Neural crest cell (in vitro differentiated cells): ENCODE measurements at places on chromosomes 11 and 22. TPM values are rescaled to one million over a fixed set of nuclear protein-coding genes. Genes with fewer than 3 reads are reported as not detected.
A peak's percentile ranks its signal among the peaks of the same experiment; 100 is the strongest.

The MOV10L1 gene
- total RNA-seq: not detected in 2 replicates

The HOATZ gene
- total RNA-seq: not detected in 2 replicates

The SCGB1D2 gene
- total RNA-seq: not detected in 2 replicates

The CTSC gene
- 84.3 and 88.0 TPM in 2 replicates for total RNA-seq

The OR6T1 gene
- total RNA-seq: not detected in 2 replicates

The TPST2 gene
- 10.7 and 11.8 TPM in 2 replicates for total RNA-seq

The CCDC73 gene
- not detected in 2 replicates for total RNA-seq

The SMTNL1 gene
- total RNA-seq: not detected in 2 replicates

The GGTLC3 gene
- total RNA-seq: not detected in 2 replicates

The RFPL3 gene
- total RNA-seq: not detected in 2 replicates

The CEP126 gene
- 2.1 and 2.4 TPM in 2 replicates for total RNA-seq

The B4GAT1 gene
- 43.3 and 43.8 TPM in 2 replicates for total RNA-seq

The TYR gene
- not detected in 2 replicates for total RNA-seq

The ACR gene
- total RNA-seq: 0.34 TPM in 1 of 2 replicates, not detected in the other

The DRD4 gene
- total RNA-seq: 0.30 and 0.63 TPM in 2 replicates

The GTSE1 gene
- total RNA-seq: 67.6 and 69.2 TPM in 2 replicates

- no peak for DNase-seq
Observed at GRCh38 chr22:46731246-46732040, 6.6 kb downstream of the CERK start.

DNA sequence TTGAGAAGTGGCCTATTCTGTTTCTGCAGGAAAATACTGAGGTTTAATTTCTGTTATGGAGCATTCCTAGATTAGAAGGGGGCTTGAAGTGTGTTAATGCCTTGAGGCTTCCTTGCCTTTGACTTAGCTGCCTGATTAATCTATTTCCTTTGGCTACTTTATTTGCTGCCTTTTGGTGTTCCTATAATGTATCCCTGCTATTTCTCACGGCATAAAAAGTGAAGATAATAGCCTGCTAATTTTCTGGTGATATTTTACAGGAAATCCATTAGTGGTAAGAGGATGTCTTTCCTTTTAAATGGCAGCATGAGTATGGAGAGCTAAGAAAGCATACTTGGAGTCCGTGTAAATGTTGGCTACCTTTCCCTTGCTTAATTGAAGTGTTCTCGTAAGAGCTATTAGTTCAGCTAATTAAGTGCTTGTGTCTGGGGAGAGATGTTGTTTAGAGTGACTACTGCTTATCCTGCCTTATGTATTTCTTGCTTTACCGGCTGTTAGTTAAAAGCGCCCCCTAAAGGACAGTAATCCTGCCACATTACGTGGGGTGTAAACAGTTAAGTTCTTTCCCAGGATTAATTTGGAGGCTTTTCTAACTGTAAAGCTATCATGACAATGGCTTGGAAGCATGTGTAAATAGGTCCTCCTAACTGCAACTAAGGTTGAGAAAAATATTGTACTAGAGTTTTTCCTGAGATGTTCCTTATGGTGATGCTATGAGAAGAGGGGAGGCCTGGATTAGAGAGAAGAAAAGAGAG lies 45.6 kb downstream of the ZNF280B start:
- no peak for DNase-seq

- DNase-seq: no peak
Observed at GRCh38 chr11:516400-516799, 9.4 kb upstream of the RNH1 start.

- DNase-seq: no peak
Observed at GRCh38 chr22:17846326-17846992, 72.2 kb upstream of the BID start.

- no peak for DNase-seq
Observed at GRCh38 chr22:48352086-48352911, 1475.4 kb downstream of the BRD1 start.

GRCh38 chr11:123577081-123577598 lies 77.3 kb downstream of the SCN3B start:
- peak; percentile 85 for DNase-seq

- DNase-seq: no peak
Observed at GRCh38 chr11:76768088-76768908, 14.9 kb upstream of the TSKU start.

GRCh38 chr11:3865388-3866193 lies 10.1 kb downstream of the STIM1 start:
- no peak for DNase-seq

DNA sequence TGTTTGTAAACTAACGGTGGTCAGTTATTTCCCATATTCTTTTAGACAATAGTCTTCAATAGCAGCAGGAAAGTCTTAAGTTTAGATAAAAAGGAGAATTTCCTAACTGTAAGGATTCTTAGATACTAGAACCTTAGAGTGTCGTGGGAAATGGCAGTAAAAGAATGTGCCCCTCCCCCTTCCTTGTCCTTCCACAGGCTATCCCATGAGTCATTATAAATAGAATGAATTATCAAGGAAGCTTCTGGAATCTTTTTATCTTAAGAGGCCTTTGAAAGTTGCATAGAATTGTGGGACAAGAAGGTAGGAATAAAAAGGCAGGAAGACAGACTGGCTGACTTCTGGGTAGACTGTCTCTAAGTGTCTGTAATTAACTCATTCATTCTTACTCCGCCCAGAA lies 165.2 kb upstream of the TBCEL start:
- no peak for DNase-seq

GRCh38 chr11:126480015-126480409 lies 124.5 kb downstream of the ST3GAL4 start:
- DNase-seq: no peak

GRCh38 chr11:119772076-119772475 lies 43.1 kb upstream of the NECTIN1 start:
- no peak for DNase-seq

DNA sequence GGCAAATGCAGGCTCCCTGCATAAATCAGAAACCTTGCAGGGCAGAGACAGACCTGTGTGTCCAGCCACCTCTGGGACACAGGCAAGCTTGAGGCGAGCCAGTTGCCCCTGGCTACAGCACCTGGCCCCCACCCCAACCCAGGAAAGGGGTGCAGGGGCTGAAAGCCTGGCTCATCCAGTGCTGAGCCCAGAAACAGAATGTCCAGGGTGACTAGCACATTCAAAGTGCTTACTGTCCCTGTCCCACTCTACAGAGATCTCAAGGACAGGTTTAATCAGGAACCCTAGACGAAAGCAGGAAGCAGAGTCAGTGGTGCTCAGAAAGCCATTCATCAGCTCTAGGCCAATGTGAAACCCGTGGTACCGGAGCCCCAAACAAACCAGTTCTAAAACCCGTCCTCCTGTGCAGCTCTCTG lies 31.9 kb downstream of the PLEKHA7 start:
- peak; percentile 8 for DNase-seq

DNA sequence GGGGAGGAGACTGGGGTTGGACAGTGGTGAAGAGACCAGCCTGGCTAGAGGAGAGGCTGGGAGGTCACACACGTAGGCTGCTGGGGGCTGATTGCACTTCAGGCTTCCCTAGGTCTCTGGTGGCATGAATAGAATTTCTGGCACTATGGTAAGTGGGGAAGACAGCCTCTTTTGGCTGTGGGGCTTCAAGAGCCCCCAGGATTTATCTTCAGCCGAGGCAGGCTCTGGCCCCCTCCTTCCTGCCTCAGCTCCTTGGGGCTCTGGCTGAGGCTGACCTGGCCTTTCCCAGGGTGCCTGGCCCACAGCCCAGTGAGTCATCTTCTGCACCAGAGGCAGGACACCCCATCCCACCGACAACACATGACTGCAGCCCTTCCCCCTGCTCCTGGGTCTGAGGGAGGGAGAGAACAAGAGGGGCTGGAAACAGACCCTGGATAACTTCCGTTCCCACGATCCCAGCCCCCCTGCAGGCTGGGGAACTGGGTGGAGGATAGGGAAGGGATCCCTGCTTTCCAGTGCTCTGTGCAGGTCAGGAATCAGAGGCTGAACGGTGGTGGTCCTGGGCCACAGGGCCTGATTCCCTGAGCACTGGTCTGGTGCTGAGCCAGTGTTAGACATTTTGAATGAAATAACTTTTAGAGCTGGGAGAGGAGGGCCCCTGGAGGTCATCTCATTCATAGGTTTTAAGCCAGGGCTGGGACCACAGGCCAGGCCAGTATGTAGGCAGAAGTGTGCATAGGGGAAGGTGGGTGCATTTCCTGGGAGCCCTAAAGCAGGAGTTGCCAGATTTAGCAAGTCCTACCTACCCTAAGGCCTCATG lies 26.5 kb downstream of the ARHGEF17 start:
- no peak for DNase-seq

DNA sequence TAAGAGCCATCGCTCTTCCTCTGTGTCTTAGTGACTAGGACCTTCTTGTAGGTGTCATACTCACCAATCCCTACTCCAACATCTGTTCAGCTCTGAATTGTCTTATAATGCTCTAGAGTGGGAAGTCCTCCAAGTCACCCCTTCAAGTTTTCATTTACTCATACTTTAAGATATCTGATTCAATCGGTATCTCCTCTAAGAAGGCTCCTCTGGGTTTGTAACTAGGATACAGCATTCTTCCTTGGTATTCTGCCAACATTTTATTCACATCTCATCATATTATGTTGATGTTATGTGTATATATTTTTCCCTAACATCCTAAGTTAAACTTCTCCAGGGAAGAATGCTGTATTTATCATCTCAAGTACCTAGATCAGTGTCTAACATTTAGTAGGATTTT lies 662.1 kb downstream of the NTM start:
- no peak for DNase-seq

DNA sequence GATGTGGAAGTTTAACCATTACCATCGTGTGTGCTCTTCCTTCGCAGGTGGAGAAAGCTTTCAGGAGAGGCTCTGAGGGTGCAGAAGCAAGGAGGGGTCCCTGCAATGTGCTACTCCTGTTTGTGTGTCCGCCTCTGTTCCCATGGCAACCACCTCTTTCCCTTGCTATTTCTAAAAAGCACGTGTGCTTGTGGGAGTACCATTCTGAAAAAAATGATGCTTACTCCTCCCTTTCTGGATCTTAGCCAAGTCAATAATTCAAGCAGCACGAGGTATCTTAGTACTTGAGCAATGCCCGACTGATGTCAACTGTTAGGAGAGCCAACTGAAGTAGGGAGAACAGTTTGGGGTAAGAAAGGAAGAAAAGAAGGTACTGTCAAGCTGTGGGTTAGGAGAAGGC lies 628.7 kb downstream of the NTM start:
- DNase-seq: no peak

DNA sequence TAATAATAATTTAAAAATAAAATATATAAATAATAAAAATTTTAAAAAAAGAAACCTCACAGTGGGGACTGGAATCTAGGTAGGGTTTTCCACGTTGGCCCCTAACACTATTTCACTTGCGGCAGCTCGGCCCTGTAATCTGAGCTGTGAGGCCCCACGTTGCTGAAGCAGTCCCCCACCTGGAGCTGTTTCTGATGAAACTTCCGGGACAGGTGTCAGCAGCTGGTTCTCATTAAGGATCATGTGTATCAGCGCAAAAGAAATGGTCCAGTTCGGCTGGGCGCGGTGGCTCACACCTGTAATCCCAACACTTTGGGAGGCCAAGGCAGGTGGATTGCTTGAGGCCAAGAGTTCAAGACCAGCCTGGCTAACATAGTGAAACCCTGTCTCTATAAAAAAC lies 17.3 kb downstream of the RHOD start:
- DNase-seq: no peak

GRCh38 chr11:122120096-122120495 lies 4.1 kb upstream of the BLID start:
- DNase-seq: no peak

DNA sequence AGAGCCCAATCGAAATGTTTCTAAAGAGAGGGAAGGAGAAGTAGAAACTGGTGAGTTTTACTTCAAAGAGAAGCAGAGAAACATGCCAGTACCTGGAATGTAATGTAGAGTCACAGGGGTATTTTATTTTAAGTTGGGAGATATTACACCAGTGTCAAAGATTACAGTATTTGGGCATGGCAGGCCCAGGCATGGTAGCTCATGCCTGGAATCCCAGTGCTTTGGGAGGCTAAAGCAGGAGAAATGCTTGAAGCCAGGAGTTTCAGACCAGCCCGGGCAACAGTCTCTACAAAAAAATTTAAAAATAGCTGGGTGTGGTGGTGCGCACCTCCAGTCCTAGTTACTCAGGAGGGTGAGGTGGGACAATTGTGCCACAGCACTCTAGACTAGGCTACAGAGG lies 2.7 kb downstream of the SYCE3 start:
- no peak for DNase-seq

- DNase-seq: no peak
Observed at GRCh38 chr11:102705626-102706025, at the start of gene MMP27. TSS of gene MMP27 (minus strand) at chr11:102705769. CDS start at chr11:102705714, 55 bp downstream.
